ENCODE measurements at places on chromosomes 2 and 18. TPM values are rescaled to one million over a fixed set of nuclear protein-coding genes. Genes with fewer than 3 reads are reported as not detected.

GRCh38 chr2:173217116-173217840 is 137.4 kb upstream of the CDCA7 start:
- peak overlapping the region; percentile 27 for H3K4me3 ChIP-seq
- peak overlapping the region; percentile 76 for H3K27ac ChIP-seq
- H3K4me1 ChIP-seq: peaks cover 79% of the 10 kb centered on the region
- no peaks in the 10 kb centered on the region for H3K36me3 ChIP-seq
- H3K27me3 ChIP-seq: no peaks in the 10 kb centered on the region

DNA sequence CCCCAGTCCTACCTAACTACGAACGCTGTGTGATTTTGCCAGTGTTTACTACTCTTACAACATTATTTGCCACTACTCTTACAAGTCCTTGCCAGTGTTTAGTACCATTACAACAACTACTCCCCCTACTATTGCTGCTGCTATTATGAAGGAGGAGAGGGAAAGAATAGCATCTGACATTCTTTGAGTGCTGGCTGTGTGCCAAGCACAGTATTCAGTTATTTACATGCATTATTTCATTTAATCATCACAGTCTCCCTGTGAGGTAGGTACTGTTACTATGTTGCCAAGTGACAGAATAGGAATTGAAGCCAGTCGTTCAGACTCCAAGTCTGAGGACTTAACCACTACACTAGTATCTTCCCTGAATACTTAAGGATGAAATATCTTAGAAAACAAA is 185.9 kb upstream of the FOSL2 start:
- no peak overlapping the region for H3K27ac ChIP-seq
- no peak for DNase-seq
- H3K36me3 ChIP-seq: no peaks in the 10 kb centered on the region
- peaks cover 7% of the 10 kb centered on the region for H3K4me1 ChIP-seq
- H3K4me3 ChIP-seq: no peak overlapping the region

GRCh38 chr2:98867539-98868309 is 68.3 kb downstream of the CRACDL start:
- H3K27me3 ChIP-seq: no peaks in the 10 kb centered on the region
- no peak overlapping the region for H3K4me3 ChIP-seq
- no peaks in the 10 kb centered on the region for H3K36me3 ChIP-seq
- peaks cover 6% of the 10 kb centered on the region for H3K4me1 ChIP-seq
- no peak overlapping the region for H3K27ac ChIP-seq

GRCh38 chr2:218238887-218239286 is 21.9 kb downstream of the ARPC2 start:
- DNase-seq: no peak
- H3K27me3 ChIP-seq: no peaks in the 10 kb centered on the region
- H3K36me3 ChIP-seq: peaks cover 85% of the 10 kb centered on the region
- H3K27ac ChIP-seq: no peak overlapping the region

DNA sequence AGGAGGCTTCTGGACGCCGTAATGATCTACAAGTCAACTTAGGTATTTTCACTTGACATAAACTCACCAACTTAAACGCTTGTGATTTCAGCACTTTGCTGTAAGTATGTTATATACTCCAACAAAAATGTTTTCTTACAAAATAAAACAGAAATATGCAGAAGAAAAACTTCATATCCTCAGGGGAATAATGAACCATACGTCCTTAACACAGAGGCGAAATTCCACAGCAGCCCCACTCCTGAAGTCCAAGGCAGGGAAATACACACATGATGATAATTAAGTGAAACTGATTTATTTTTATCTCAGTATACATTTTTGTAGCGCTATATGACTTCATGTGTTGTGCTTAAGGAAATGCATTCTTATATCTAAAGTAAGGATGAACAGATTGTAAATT is 335.4 kb upstream of the VWC2L start:
- H3K27me3 ChIP-seq: no peaks in the 10 kb centered on the region
- no peak overlapping the region for H3K27ac ChIP-seq
- H3K4me1 ChIP-seq: no peaks in the 10 kb centered on the region
- no peak for DNase-seq
- H3K36me3 ChIP-seq: no peaks in the 10 kb centered on the region

GRCh38 chr2:136363900-136364299 is 246.0 kb upstream of the CXCR4 start:
- H3K27ac ChIP-seq: no peak overlapping the region
- H3K27me3 ChIP-seq: no peaks in the 10 kb centered on the region
- H3K36me3 ChIP-seq: no peaks in the 10 kb centered on the region
- DNase-seq: peak; percentile 17

- no peak overlapping the region for H3K27ac ChIP-seq
- no peak overlapping the region for H3K4me3 ChIP-seq
- no peak for DNase-seq
- H3K4me1 ChIP-seq: peaks cover 20% of the 10 kb centered on the region
Measured at GRCh38 chr18:62282188-62282629, 42.9 kb upstream of the TNFRSF11A start.

DNA sequence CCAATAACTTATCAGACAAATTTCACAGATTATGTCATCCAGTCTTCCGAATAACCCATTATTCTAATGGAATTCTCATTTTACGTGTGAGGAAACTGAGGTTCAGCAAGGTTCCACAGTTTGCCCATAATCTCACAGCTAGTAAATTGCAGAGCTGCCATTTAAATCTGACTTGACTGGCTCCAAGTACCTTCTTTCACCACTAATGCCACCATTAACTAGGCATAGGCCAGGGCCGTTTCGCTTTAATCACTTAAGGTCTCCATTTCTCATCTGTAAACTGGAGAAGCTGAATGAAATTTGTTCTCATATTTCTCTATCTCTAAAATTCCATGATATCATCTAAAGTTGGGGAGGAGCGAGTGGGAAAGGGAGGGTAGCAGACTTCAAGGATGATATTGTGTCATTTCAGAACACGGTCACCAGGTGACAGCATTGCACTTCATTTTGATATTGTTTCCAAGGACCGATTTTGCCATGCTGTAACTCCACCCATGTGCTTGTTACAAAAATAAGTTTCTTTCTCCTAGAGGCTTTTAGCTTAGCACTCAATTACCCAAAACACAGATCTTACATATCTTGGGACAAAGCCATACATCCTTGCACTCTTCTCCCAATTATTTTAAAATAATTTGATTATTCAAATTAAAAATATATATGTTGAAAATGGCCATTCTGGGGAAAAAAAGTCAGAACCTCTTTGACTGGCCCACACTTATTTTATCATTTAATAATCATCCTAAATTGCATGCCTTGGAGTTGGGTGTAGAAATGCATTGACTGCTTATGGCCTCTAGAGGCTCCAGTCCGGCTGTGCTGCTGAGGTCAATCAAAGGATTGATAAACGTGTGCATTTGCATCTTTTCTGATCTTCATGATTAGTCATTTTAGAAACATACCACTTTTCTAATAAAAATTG is 123.8 kb downstream of the AKAIN1 start:
- DNase-seq: no peak
- no peaks in the 10 kb centered on the region for H3K36me3 ChIP-seq
- H3K4me1 ChIP-seq: no peaks in the 10 kb centered on the region
- H3K27me3 ChIP-seq: no peaks in the 10 kb centered on the region

GRCh38 chr2:237154884-237155851 is 69.5 kb downstream of the COPS8 start:
- H3K27ac ChIP-seq: no peak overlapping the region
- no peak overlapping the region for H3K4me3 ChIP-seq
- peak; percentile 90 for DNase-seq
- no peaks in the 10 kb centered on the region for H3K36me3 ChIP-seq
- peaks cover 22% of the 10 kb centered on the region for H3K4me1 ChIP-seq

DNA sequence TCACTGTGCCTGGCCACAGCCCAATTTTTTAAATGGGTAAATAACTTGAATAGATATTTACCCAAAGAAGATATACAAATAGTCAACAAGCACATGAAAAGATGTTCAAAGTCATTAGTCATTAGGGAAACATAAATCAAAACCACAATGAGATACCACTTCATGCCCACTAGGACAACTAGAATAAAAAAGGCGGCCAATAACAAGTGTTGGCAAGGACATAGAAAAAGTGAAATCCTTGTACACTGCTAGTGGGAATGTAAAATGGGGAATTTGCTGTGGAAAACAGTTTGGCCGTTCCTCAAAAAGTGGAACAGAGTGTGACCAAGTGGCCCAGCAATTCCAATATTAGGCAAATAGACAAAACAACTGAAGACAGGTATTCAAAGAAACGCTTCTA is 270.1 kb downstream of the TFCP2L1 start:
- DNase-seq: peak; percentile 88
- no peak overlapping the region for H3K4me3 ChIP-seq
- no peaks in the 10 kb centered on the region for H3K36me3 ChIP-seq
- no peaks in the 10 kb centered on the region for H3K27me3 ChIP-seq

DNA sequence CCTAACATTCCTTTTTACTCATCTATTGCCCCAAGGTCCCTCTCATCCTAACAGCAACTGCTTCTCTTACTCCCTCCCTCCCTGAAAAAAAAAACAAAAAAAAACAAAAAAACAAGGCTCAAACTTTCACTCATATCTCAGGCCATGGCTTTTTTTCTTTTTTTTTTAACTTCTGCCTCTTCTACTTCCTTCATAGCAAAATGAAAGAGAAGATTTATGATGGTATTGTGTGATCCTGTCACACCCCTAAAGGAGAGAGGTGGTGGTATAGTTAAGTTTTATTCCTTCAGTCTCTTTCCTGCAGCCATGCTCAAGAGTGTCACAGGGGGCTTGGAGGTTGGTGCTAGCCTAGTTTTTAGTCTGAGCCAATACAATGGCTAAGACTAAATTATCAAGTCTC is 21.5 kb upstream of the EPC2 start:
- H3K4me1 ChIP-seq: no peaks in the 10 kb centered on the region
- H3K4me3 ChIP-seq: no peak overlapping the region
- H3K27me3 ChIP-seq: no peaks in the 10 kb centered on the region
- H3K27ac ChIP-seq: no peak overlapping the region

The ANKRD30B gene
- total RNA-seq: not detected

The TMEM131 gene
- 28.5 TPM for total RNA-seq

The UGT1A1 gene
- total RNA-seq: not detected
